Activated T-helper 2 cell treated with anti-CD3 and anti-CD28 coated beads, Interferon-gamma antibody, Interleukin-2, Interleukin-4, amounts not matched to agents 10 μg/mL and 5 μg/mL and 100 μg/mL, durations not matched to agents 14 hours and 24 hours and 36 hours (primary cell): ENCODE measurements at places on chromosomes 5 and 9. TPM values are rescaled to one million over a fixed set of nuclear protein-coding genes. Genes with fewer than 3 reads are reported as not detected.

DNA sequence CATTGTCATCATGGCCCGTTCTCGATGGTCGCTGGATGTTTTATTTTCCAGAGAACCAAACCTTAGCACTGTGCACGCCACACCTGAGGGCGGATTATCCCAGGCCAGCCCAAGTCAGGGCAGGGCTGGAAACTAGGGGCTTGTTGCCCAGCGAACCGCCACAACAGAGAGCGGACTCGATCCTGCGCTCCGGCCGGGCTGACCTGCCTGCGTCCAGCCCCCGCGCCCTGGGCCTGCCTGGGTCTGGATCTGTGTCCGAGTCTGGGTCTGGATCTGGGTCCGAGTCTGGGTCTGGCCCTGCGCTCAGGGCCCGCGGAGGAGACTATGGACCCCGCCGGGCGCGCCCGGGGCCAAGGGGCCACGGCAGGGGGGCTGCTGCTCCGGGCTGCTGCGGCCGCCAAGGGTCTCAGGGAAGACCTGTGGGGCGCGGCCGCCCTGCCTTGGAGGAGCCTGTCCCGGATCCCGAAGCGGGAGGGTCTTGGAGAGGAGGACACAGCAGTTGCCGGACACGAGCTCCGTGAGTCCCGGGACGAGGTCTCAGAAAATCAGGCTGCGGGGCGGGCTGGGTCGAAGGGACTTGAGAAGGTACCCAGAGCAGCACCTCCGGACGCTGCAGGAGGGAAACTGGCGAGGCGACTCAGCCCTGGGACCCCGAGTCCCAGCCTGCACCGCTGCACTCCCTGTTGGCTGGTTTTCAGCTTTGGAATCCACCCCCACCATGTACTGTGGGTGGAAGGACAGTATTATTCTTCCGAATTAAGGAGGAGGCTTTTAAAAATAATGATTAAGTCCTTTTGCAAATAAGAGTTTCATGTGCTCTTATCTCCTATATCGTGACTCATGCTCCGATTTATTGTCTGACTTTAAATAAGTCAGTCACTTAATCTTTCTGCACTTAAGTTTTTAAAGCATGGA lies at the start of gene ANKDD1B:
Gene ANKDD1B, plus strand, starts transcription at position 143 of the 915 bp plus-strand sequence. Its CDS starts 182 bp downstream, at position 325.
- DNase-seq: no peak

DNA sequence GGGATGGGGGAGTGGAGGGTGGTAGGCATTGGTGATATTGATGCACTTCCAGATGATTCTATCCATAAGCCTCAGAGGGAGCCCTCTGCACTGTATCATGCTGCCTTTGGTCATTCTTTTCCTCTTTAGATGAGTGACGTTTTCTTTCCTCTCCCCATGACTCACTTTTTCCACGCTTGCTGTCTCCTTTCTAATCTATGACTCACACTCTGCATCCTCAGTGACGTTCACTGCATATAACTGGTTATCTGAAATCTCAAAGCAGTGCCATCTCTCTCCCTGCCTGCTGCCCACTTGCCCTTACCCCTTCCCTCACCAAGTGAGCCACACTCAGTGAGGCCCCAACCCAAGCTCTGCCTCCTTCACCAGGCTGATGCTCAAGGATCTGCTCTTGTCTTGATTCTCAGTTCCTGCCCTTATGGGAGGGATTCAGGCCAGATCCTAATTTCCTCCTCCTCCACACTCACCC lies 31.6 kb downstream of the PTGS1 start:
- DNase-seq: peak; percentile 32

- no peak for DNase-seq
These were observed 191.8 kb downstream of the SEMA6A start for GRCh38 chr5:116382874-116383266.

SLC24A2 gene
- total RNA-seq: not detected in 2 replicates
